Stimulated activated CD4-positive, alpha-beta T cell treated with anti-CD3 and anti-CD28 coated beads, Interleukin-1b, Interleukin-23, amount 100 ng/mL, for 1 hour (primary cell): ENCODE measurements at places on chromosomes 7 and 10.

DNA sequence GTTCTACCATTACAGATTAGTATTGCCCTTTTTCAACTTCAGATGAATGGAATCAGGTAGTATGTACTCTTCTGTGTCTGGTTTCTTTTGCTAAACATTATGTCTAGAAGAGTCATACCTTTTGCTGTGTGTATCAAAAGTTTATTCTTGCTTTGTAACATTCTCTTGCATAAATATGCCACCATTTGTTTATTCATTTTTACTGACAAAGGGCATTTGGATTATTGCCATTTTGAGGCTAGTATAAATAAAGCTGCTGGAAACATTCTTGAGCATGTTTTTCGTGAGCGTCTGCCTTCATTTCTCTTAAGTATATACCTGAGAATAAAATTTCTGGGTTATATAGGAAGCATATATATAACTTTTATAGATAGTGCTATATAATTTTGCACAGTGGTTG lies 121.7 kb upstream of the CSTF2T start:
- no peak for DNase-seq

DNA sequence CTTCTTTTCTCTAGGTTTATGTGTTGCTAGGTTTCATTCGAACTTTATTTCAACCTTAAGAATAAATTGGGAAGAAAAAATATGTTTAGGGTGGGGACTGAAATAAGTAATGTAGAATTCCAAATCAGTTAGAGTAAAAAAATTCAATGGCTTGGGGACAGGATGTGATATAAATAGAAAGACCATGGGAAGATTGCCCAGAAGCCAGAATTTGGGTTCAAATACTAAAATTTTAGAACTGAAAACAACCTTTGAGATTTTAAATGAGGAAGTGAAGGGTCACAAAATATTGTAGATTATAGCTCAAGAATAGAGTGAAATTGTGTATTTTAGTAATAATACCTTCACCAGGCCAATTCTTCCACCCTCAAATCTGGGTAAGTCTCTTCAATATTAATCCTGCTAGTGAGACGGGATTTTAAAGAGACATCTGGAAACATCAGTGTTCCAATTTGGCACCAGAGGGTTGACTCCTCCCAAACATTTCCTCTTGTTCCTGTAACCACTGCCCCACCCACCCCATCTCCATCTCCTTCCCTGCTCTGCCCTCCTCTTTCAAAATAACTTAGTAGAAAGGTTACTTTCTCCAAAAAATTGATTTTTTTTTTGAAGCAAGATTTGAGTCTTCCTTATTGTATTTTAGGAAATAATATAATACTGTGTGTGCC lies 51.3 kb upstream of the FAM3C start:
- DNase-seq: no peak

DNA sequence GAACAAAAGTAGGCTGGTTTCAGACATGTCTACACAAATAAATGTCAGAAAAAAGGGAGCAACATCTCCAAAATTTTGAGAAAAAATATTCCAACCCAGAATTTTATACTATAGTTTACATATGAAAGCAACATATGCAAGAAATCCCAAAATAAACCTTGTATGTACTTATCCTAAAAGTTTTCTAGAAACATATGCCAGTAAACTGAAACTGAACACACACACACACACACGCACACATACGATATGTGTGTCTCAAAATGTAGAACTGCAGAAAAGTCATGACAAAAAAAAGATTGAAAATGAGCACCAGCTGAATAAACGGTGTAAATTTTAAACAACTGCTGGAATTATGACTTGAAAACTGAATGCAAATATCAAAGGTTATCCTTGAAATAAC lies 81.0 kb downstream of the VPS41 start:
- DNase-seq: no peak

DNA sequence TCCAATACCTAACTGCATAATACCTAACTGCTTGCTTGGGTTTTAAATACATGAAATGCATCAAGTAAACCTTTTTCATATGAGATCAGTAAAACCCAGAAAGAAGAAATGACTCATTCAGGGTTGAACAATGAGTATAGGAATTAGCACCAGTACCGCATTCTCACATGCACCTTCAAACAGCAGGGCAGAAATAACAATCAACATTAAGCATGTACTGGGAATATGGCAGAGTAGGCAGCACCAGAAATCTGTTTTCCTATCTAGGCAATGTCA lies 850.3 kb upstream of the SORCS1 start:
- no peak for DNase-seq

DNA sequence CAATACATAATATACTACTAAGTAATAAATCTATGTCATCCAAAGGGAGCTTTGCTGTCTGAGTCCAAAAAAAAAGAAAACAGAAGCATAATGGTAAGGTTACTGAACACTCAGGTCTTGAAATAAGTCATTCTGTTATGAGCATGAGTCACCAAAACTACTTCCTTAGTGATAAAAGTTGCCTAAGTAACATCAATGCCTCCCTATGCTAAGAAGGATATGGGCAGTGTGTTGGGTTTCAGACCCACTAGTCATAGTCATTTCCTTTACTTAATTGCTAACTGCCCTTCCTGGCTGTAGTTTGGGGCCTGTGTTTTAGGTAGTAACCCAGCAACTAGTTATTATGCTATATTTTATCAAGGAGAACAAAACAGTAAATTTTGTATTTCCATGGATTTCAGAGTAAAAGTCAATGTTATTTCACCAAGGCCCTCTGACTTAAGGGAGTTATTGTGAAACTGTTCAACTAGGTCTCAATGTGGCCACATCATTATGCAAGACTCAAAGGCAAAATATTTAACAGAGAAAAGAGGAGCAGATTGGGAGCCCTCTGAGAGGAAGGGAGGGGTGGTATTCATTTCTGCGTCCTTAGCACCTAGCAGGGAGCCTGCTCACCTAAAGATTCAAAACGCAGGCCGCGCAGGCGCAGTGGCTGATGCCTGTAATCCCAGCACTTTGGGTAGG lies 11.7 kb upstream of the VIM start:
- no peak for DNase-seq
